ENCODE measurements at places on chromosomes 12 and 14.
A peak's percentile ranks its signal among the peaks of the same experiment; 100 is the strongest.

GRCh38 chr12:3107071-3107583 is 29.9 kb downstream of the TSPAN9 start:
- no peak for DNase-seq

DNA sequence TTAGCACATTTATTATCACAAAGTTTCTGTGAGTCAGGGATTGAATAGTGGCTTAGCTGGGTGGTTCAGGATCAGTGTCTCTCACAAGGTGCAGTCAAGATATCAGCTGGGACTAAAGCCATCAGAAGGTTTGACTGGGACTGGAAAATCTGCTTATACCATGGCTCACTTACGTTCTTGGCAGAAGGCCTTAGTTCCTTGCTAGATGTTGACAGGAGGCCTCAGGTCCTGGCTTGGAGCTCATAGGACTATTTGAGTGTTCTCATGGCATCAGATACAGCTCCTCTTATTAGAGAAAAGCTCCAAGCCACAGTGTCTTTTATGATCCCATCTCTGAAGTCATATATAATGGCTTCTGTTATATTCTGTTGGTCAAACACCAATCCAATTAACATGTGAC is 127.3 kb downstream of the SLC6A15 start:
- no peak for DNase-seq

GRCh38 chr12:57455374-57456144 is 452 bp downstream of the INHBE start:
- no peak for DNase-seq

GRCh38 chr12:82383930-82384552 is 25.7 kb downstream of the METTL25 start:
- no peak for DNase-seq

DNA sequence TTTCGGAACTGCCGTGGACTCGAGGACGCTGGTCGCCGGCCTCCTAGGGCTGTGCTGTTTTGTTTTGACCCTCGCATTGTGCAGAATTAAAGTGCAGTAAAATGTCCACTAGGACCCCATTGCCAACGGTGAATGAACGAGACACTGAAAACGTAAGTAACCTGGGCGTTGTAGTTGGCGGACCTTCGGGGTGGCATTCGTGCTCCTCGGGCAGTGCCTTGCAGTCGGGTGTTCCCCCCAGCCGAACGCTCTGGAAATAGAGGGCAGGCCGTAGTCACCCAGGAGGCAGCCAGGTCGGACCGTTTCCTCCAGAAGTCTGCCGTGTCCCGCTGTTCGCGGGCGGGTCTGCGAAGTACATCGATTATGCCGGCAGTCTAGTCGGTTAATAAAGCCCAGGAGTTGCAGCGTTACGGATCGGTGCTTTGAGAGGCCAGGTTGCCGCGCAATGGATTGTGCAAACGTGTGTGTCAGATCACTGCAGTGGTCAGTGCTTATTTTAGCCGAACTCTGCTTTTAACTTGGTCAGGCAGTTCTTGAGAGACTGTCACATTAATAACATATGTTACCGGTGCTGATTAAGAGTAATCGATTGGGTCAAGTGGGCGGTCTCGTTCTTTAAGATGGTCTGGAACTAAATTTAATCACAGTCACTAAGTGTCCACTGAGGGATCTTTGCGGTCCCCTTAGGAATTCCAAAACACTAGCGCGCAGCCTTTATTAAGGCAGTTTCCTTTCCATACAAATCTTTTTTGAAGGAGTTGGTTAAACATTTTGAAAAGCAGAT is 906 bp downstream of the MARK3 start:
- DNase-seq: no peak

DNA sequence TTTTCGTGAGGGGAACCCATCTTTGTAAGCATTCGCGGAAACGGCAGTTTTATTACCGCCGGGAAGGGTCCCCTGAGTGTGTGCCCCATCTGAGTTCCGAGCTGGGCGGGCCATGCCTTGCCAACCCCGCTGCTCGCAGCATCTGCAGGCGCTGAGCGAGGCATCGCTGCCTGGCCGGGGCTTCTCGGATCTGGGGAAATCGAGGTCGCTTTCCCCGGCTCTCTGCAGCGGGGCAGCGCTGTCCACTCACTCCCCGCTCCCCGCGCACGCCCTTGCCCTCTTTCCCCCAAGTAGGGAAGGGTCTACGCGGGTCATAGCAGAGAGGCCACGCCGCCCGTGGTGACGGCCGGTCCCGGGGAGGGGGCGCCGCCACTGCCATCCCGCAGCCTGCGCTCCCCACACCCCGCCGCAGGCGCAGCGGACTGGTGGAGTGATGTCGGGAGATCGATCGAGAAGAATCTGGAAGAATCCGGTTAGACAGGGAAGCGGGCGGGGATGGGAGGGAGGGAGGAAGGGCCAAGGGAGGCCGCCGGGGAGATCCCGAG is 507 bp upstream of the FKBP4 start:
- DNase-seq: peak; percentile 42

GRCh38 chr12:54421175-54421878 is 2.3 kb upstream of the ITGA5 start:
- DNase-seq: no peak

GRCh38 chr12:110370732-110371231 is 32.7 kb downstream of the ANAPC7 start:
- DNase-seq: no peak

DNA sequence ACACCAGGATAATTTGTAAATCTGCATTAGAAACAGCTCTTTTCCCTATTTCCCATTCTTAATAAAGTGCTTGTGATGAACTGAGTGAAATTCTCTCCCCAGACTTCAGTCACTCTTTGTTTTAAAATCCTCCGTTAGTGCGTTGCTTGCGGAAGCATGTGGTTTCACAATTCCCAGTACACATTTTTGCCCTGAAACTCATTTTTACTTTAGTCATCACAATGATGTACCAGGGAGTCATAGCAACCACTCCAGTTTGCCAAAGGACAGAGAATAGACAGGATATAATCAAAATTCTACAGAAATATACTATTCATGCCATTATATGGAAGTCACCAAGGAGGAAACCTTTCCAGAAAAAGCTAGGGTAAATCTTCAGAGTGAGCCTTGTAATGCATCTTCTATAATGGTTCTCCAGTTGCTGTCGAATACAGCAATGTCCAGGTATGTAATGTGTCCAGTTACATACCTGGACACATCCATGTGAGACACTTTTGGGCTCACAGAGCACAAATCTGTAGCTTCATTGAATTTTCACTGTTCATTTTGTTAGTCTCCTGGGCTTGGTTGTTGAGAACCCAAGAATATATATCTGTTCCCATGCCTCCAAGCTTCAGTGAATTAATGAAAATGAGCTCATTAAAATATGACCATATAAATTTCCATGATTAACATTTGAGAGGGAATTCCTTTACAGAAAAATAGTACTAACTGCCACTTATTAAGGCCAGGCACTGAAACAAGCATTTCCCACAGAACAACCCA is 57.8 kb downstream of the GPR135 start:
- no peak for DNase-seq

- DNase-seq: no peak
Measured at GRCh38 chr14:85468816-85469215, 61.1 kb upstream of the FLRT2 start.

DNA sequence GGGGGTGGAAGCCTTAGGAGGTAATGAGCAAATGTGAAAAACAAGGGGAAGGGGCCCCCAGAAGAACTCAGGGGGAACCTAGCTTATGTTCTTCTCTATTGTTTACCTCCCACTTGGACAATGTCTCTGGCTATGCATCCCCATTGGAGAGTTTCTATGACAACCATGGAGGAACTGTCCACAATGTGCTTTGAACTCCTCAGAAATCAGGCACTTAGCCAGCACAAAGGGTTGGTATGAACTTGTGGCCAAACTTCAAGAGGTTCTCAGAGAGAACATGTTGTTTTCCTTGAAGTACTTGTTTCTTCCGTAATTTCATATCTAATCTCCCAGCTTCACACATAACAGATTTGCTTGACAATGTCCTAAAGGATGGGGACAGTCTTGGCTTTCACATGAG is 202.8 kb upstream of the PELI2 start:
- DNase-seq: no peak

DNA sequence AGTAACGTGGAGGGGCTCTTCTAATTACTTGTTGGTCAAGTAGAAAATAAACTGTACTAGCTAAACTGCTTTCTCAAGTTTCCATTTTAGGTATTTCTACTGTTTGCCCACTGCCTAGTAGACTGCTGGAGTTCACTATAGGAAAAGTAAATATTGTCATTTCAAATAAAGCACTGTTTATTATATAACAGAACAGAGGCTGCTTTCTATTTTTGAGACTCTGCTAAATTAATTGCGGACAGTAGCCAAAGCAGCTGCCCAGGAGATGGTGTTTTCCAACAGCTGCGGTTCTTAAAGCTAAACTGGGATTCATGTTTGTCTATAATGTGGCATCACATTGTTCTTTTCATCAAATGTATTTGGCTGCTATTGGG is 15.9 kb upstream of the SIX1 start:
- no peak for DNase-seq

GRCh38 chr14:57492859-57493258 is 798 bp downstream of the CCDC198 start:
- DNase-seq: no peak

DNA sequence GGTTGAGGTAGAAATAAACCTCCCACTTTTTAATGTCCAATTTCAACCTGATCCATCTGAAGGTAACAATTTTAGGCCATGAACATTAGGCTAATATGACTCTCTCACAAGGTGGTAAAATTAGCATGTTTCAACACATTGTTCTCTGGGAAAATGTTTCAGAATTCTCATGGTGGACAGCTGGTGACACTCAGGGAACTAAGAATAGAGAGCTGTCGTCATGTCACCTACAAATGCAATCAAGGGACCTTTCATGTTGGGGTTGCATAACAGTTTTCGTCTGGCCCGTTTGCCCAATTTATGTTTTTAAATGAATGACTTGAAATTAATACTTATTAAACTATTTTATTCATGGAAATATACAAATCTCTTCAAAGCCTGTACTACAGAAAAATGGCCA is 180.7 kb upstream of the PRICKLE1 start:
- DNase-seq: no peak

- no peak for DNase-seq
Measured at GRCh38 chr12:125018356-125018755, 24.9 kb downstream of the BRI3BP start.

- DNase-seq: no peak
Measured at GRCh38 chr14:105060751-105061427, 4.3 kb downstream of the GPR132 start.

Measured in neuronal stem cell (in vitro differentiated cells).